Psoas muscle (tissue), 8 donors: ENCODE measurements at places on chromosomes 1 and 21. TPM values are rescaled to one million over a fixed set of nuclear protein-coding genes. Genes with fewer than 3 reads are reported as not detected.
A peak's percentile ranks its signal among the peaks of the same experiment; 100 is the strongest.

GRCh38 chr1:29984862-29985605 lies 738.4 kb downstream of the MATN1 start:
- H3K4me3 ChIP-seq = no peak overlapping the region
- H3K27ac ChIP-seq = no peak overlapping the region
- no peaks in the 10 kb centered on the region for H3K36me3 ChIP-seq
- no peaks in the 10 kb centered on the region for H3K4me1 ChIP-seq
- peaks cover 13% of the 10 kb centered on the region for H3K27me3 ChIP-seq
- DNase-seq = no peak

DNA sequence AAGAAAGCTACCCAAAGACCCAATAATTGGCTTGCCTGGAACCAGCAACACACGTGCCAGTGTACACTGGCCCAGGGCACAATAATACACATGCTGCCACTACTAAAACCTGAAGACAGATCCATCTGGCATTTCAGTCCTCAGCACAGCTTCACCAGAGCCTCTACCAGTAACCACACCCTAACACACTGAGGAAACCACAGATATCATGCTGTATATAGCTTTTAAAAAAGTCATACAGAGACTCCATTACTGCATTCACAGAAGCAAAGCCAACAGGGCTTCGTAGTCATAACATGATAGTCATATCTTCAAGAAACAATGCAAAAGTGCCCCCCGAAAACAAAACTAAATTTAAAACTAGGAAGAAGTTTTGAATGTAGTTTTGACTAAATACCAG lies 40.6 kb upstream of the NEGR1 start:
- H3K27me3 ChIP-seq = no peaks in the 10 kb centered on the region
- no peaks in the 10 kb centered on the region for H3K36me3 ChIP-seq
- H3K4me3 ChIP-seq = no peak overlapping the region
- no peak overlapping the region for H3K27ac ChIP-seq
- H3K4me1 ChIP-seq = no peaks in the 10 kb centered on the region

- no peaks in the 10 kb centered on the region for H3K27me3 ChIP-seq
- no peak overlapping the region for H3K27ac ChIP-seq
- H3K36me3 ChIP-seq = no peaks in the 10 kb centered on the region
- DNase-seq = no peak
- no peaks in the 10 kb centered on the region for H3K4me1 ChIP-seq
Observed at GRCh38 chr1:28161751-28162150, 14.7 kb downstream of the PTAFR start.

- H3K27me3 ChIP-seq = no peaks in the 10 kb centered on the region
- H3K27ac ChIP-seq = no peak overlapping the region
- H3K36me3 ChIP-seq = no peaks in the 10 kb centered on the region
Observed at GRCh38 chr1:53376041-53376461, 48.2 kb upstream of the LRP8 start.

GRCh38 chr1:46401964-46402626 lies 8.0 kb downstream of the FAAH start:
- no peaks in the 10 kb centered on the region for H3K27me3 ChIP-seq
- H3K27ac ChIP-seq = peak overlapping the region; percentile 60

DNA sequence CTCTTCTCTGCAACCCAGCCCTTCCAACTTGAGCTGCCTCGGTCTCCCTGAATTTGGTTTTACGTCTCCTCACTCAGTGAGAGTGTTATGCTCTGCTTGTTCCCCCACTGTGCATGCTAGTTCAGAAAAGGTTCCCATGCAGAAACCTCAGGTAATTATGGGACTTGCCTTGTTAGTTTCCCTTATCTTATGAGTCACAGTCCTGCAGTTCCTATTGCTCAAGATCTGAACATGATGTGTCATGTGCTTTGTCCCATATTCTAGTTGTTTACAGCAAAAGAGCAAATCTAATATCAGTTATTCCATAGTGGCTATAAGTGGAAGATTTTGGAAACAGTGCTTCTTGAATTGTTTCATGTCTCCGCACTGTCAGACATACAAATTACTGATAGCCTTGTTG lies 74.4 kb downstream of the DUSP10 start:
- no peaks in the 10 kb centered on the region for H3K36me3 ChIP-seq
- DNase-seq = no peak
- no peak overlapping the region for H3K27ac ChIP-seq
- H3K27me3 ChIP-seq = no peaks in the 10 kb centered on the region
- H3K4me1 ChIP-seq = no peaks in the 10 kb centered on the region

- H3K27ac ChIP-seq = peak overlapping the region; percentile 98
- peaks cover 11% of the 10 kb centered on the region for H3K4me1 ChIP-seq
- peak overlapping the region; percentile 12 for H3K4me3 ChIP-seq
- H3K27me3 ChIP-seq = no peaks in the 10 kb centered on the region
- DNase-seq = no peak
Observed at GRCh38 chr1:50980505-50980904, 10.5 kb downstream of the CDKN2C start.

Gene NLRP3
- total RNA-seq = 0.48 TPM

Gene MNDA
- 3.3 TPM for total RNA-seq

Gene PRDM16
- total RNA-seq = 0.57 TPM

Gene TRIM45
- 25.4 TPM for total RNA-seq

Gene SLC6A9
- total RNA-seq = 1.2 TPM
